NCI-H2171 (cell line): ENCODE measurements at places on chromosomes 3 and 15.
A peak's percentile ranks its signal among the peaks of the same experiment; 100 is the strongest.

- DNase-seq = no peak
Observed at GRCh38 chr3:194255252-194256039, 95.7 kb downstream of the CPN2 start.

DNA sequence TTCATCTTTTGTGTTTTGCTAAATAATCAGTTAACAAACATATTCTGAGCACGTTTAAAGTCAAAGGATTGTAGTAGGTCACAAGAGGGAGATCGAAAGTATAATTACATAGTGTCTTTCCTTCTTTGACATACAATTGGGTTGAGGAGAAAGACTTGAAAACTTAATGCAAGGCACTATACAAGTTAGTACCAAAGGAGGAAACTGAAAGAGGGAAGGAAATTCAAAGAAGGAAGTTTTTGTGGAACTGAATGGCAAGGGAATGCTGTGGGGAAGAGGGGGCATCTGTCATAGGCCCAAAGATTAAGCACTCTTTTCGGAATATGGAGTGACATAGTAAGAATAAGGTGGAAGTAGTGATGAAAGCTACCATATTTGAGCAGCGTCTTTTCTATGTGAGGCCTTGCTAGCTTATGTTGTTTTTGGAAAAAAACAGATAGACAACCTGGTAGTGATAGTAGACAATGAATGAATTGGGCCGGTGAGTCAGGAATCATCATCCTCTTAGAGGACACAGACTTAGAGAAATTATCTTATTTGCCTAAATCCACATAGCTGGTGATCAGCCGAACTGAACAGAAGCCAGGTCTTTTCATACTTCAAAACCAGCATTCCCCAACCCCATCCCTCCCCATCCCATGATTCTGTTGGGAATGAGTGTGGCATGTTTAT is 10.2 kb downstream of the MBNL1 start:
- DNase-seq = no peak

DNA sequence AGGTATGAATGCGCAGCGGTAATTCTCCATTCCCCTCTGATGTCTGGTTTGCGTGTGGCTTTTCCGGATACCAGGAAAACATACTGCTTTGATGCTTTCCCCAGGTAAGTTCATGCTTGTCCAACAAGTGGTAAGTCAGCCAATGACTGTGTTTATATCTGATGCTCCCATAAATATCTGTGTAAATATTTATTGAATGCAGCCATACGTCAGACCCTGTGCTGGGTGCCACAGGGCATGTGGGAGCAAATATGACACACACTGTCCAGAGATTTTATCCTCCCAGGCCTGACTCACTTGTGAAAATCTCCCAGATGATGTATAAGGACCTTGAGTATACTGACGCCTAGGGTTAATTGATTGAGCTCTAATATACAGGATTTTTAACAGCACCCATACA is 29.6 kb upstream of the CEMIP start:
- no peak for DNase-seq

- no peak for DNase-seq
Observed at GRCh38 chr3:45826321-45826720, 15.6 kb downstream of the LZTFL1 start.

DNA sequence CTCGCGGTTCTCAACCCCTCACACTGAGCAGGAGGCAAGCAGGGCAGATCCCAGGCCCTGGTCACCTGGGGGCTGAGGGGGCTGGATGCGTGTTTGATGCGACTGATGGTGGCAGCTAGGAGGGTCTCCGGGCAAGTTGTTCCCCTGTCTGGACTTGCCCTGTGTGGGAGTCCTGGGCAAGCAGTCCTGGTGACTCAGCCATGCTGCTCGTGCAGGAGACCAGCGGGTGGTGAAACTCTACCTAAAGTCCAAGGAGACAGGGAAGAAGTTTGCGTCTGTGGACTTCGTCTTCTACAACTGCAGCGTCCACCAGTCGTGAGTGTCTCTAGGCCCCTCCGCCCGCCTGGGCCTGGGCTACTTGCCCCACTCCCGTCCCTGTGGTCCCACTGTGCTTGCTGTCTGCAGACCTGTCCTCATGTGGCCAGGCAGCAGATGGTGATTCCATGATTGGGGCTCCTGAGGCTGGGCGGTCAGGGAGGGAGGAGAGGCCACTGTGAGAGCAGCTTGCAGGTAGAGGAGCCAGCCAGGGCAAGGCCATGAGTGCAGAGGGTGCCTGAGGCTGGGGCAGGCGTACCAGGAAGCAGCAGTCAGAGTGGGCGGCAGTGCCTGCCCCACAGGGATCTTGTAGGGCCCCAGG is 23.1 kb downstream of the PLXNA1 start:
- DNase-seq = no peak

- DNase-seq = peak; percentile 44
Observed at GRCh38 chr15:66707310-66708082, 5.5 kb downstream of the SMAD6 start.

DNA sequence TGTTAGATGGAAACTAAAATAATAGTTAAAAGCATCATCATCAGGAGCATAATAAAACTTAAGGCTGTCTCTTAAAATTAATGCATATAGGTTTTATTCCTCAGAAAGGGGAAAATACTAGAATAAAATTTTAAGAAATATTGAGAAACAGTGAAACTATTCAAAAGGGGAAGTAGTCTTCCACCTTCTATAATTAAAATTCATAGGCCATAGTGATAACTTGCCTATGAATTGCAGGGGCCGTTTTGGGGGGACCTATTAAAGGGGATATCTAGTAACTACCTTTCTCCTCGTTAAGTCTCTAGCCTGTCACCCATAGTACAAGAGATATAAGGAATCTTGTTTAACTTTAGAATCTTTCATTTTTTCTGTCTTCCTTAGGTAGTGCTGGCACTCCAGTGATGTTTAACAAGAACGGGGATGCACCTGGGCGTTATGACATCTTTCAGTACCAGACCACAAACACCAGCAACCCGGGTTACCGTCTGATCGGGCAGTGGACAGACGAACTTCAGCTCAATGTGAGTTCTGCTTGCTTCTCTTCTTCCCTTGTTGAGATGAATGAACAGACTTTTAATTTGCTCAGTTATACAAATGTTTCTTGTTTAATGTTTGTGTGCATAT is 600.4 kb downstream of the GRM7 start:
- no peak for DNase-seq

DNA sequence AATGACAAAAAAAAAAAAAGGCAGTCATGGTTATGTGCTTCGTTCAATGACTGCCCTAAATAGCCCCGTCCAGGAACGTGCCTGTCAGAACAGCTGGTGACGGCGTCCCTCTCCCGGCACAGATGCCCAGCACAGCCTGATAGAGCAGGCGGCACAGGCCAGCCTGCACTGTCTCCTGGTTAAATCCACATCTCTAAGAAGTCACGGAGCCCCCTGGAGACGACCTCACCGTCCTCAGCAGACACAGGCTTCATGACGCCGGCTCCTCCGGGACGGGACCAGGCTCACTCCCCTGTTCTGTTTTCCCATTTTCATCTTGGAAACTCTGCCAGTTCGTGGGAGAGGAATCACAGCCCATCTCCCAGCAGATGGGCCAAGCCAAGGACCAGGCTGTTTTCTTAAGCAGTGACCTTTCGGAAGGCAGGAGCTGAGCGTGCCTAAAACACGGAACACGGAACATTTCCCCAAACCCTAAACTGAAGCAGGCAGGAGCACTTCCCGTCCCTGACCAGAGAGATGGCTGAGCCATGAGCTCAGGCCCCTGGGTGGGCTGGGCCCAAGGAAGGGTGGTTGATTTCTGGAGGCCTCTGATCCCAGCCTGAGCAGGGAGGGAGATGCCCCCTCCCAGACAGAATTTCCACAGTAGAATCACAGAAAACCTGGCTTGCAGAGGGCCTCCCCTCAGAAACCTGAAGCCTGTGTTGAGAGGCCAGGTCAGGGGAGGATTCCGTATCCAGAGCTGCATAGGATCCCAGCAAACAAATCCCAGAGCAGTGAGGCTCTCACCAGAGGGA is 35.9 kb downstream of the ADCY5 start:
- peak; percentile 23 for DNase-seq

DNA sequence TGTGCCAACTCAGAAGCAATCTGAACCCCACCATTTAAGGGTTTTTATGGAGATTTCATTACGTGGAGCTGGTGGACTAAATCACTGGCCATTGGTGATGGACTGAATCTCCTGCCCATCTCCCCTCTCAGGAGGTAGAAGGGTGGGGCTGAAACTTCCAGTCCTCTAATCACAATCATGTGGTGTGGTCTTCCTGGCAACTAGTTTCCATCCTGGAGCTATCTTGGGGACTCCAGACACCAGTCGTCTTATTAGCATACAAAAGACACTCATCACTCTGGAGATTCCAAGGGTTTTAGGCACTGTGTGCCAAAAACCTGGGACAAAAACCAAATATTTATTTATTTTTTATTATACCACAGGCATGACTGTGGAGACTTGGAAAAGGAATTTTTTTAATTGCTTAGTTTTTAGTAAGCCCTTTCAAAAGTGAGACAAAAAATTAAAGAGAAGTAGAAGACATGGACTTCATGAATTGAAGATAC is 203.6 kb downstream of the WNT5A start:
- DNase-seq = no peak

DNA sequence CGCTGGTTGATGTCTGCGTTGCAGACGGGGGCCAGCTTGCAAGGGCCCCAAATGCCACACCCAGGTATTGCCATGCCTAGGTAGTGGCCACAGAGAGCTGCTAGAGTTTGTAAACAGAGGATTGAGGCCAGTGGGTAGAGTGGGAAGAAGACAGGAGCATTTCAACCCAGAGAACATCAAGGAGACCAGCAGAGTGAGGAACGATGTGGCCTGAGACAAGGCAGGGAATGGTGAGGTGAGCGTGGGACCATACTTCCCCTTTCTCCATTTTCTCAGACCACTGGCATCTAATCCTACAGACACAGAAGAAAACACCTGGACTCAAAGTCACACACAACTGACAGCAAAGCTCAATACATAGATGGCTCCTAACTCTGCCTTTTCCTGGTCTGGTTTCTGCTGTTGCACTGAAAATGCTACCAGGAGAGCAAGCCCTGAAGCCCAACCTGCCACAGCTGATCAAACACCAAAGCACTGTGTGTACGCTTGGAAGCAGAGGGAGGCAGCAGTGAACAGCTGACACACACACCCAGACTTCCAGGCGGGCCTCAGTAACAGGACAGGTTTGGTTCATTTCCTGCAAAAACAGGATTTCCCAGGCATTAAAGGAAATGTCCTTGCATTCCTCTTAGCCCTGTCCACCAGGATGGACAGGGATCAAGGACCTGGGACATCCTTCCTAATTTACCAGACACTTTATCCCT is 1.6 kb downstream of the FAM174B start:
- DNase-seq = peak; percentile 22

GRCh38 chr3:113053169-113053568 is 62.4 kb downstream of the GTPBP8 start:
- no peak for DNase-seq

DNA sequence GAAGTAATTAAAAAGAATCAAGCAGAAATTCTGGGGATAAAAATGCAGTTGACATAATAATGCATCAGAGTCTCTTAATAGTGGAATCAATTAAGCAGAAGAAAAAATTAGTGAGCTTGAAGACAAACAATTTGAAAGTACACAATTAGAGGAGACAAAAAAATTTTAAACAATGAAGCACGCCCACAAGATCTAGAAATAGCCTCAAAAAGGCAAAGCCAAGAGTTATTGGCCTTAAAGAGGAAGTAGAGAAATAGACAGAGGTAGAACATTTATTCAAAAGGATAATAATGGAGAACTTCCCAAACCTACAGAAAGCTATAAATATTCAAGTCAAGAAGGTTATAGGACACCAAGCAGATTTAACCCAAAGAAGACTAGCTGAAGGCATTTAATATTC is 113.3 kb downstream of the TBC1D2B start:
- DNase-seq = no peak

- DNase-seq = no peak
Observed at GRCh38 chr3:123410149-123410515, 38.8 kb downstream of the ADCY5 start.

GRCh38 chr15:31526916-31527690 is 200.5 kb downstream of the KLF13 start:
- DNase-seq = no peak

GRCh38 chr15:75589071-75589470 is 10.0 kb upstream of the PTPN9 start:
- DNase-seq = no peak

GRCh38 chr3:10515396-10515795 is 10.0 kb upstream of the ATP2B2 start:
- DNase-seq = no peak
